Stimulated activated CD4-positive, alpha-beta T cell treated with anti-CD3 and anti-CD28 coated beads, TNF-alpha, amount 100 ng/mL, for 1 hour (primary cell): ENCODE measurements at places on chromosomes 5 and 9.

GRCh38 chr9:125323615-125324014, 62.0 kb downstream of the GAPVD1 start:
- no peak for DNase-seq

DNA sequence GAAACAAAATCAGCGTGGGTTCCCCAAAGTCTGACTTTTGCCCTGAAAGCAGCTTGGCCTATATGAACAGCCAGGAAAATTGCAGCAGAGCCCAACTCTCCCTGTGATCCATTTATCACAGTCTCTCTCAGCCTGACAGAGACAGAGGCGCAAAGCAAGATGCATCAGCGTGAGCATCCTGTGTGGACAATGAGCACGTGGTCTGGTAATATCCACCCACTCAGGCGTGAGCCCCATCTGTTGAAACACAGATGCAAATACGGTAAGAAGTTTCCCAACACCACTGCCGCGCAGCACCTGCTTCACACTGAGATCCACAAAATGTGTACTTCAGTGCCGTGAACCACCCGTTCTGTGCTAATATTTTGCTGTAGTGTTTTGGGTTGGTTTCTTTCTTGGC, 114.6 kb downstream of the MRPL36 start:
- DNase-seq = no peak

- DNase-seq = no peak
These were observed 827.8 kb downstream of the TLE4 start for GRCh38 chr9:80399606-80400005.

DNA sequence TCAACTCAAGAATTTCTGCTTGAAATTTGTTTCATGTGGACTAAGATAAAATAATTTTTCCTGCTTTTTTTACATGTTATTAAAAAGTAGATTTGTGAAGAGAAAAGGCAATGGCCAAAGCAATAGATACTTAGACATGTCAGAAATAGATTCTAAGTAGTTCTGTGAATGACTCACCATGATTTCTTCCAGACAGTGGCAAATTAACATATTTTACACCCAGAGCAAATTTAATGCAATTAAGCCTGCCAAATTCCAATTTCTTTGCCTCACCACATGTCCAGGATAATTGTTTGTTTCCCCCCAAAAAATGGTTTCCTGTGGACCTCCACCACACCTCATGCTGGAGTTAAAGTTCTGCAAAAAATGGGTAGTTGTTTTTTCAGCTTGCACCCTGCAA, 651.4 kb downstream of the CETN3 start:
- DNase-seq = no peak

DNA sequence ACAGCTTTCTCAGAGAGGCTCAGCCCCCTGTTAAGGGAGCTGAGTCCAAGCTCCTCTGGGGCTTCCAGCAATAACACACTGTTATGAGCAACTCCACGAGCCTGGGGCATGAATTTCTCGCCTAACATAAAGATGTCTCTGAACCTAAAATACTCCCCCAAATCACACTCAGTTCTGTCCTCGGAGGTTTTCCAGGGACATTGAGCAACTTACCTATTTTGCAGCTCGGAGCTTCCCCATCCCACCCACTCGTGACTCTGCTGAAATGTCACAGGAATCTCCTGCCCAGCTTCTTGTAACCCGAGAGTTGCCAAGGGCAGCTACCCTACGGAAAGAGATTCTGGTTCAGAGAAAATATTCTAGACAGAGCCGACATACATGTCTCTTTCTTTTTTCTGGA, 47.1 kb upstream of the SMIM23 start:
- DNase-seq = no peak
